ENCODE measurements at places on chromosomes 2 and 18.

- DNase-seq, result no peak
Measured at GRCh38 chr2:13968811-13969210, 663.7 kb upstream of the LRATD1 start.

GRCh38 chr2:146602383-146602782 lies 1242.4 kb upstream of the ACVR2A start:
- DNase-seq, result no peak

GRCh38 chr18:47752796-47753645 lies 177.4 kb downstream of the SMAD2 start:
- no peak for DNase-seq

DNA sequence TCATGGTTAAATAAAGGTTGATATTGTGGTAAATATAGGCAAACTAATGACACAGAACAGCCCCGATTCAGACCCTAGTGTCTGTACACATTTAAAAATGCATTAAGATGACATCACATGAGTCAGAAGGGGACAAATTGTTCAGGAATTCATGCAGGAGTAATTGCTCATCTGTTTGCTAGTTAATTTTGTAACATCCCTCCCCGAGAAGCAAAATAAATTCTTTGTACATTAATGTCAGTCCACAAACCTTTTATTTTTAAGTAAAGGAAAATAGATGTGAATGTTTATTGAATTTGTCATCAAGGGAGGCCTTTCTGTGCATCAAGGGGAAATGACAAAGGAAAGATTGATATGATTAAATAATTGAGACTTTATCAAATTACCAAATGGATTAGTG lies 69.9 kb downstream of the SH3BP4 start:
- no peak for DNase-seq

GRCh38 chr2:123732563-123732962 lies 292.5 kb upstream of the CNTNAP5 start:
- DNase-seq, result no peak

- DNase-seq, result peak; percentile 88
Measured at GRCh38 chr2:88627856-88628570, 749 bp upstream of the EIF2AK3 start.

GRCh38 chr2:68909793-68910674 lies 38.8 kb upstream of the BMP10 start:
- DNase-seq, result peak; percentile 85

DNA sequence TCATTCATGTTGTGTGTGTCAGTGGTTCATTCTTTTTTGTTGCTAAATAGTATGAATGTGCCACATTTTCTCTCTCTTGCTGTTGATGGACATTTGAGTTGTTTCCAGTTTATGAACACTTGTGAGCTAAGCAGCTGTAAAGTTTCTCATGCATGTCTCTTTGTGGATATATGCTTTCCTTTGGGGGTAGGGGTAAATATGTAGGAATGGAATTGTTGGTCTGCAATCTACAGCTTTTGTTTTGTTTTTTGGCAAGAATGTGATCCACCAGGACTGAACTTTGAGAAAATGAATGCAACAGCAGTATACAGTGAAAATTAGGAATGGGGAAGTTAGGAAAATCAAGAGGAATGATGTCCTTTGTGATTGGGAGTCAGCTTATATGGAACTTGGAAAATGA lies 226.3 kb downstream of the CDCA7 start:
- DNase-seq, result no peak

DNA sequence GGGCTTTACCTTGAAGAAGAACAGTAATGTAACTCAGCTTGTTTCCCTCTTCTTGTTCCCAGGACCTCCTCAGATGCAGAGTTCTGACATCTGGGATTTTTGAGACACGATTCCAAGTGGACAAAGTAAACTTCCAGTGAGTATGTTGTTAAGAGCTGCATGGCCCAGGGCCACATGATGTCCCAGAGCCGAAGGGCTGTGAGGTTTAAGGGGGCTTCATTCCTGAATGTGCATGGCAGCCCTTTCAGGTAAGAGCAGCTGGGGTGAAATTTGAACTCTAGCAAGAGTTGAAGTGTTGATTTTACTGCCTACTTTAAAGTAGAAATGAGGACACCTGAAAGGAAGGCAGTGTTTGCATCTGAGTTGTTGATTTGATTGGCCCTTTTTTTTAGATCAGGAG lies 13.3 kb downstream of the CHMP1B start:
- no peak for DNase-seq

DNA sequence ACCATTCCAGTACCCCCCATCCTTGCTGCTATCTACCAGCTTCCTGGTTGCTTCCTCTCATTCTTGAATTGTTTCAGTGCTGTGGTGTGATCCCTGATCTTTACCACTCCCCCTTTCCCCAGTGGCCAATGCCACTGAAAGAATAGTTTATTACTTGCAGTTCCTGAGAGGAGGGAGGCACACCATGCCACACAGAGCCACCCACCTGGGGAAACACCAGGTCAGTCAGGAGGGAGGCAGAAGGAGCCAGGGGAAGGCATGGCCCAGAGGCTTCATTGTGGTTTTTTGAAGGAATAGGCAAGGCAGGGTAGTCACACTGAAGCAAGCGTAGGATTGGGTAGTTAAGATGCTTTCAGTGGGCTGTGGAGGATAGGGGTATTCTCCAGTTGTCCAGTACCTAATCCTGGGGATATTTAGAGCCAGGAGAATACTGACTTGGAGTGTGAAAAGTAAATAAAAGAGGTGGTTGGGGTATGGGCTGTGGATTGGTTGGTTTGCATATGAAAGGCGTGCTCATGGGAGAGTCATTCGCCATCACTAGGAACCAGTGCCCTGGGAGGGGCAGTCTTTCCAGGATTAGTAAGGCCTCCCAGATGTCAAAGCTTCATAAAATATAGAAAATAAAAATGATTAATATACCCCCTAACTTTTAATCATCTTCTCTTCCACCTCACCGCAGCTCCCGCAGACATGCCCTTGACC lies 6.7 kb upstream of the TMEM177 start:
- DNase-seq, result no peak

DNA sequence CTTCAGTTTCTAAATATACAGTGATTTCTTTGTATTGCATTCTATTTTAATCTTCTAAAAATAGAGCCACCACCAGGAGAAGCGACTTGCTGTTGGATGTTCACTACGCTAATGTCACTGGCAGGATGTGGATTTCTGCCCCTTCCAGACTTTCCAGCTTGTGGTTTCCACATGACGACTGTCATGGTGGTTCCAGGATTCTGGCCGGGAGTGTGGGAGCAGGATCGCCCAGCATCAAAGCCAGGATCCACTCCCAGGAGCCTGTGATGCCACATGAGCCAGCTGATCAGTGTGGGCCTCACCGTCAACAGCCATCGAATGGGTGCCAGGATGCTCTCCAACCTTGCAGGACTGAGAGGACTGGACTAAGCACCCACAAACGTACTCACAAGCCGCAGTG lies 148.8 kb downstream of the HDAC4 start:
- no peak for DNase-seq

GRCh38 chr2:107001551-107001950 lies 115.6 kb upstream of the ST6GAL2 start:
- DNase-seq, result no peak

DNA sequence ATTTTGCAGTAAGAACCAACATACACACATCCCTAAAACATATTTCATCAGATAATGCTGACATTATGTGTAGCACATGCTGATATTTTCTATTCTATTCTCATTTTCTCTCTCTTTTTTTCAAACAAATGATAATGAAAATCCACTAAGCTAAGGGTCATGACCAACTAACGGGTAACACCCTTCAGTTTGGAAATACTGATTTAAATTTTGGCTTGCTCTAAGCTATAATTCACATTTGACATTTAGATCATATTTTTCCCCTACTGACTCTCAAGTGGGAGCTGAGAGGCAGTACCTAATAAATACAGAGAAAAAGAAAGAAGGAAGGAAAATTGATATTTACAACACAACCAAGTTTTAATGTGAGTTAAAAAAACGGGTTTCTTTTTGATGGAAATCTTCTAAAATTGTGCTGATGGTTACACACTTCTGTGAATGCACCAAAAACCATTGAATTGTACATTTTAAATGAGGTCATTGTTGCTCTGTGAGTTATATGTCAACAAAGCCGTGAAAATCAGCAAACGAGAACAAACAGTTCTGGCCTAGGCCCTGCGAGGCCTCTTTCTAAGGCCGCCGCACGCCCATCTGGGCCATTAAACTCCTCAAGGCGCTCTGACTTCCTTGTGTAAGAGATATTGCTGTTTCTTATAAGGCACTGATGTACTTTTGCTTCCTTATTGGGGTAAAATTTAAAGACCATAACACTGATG lies 124.2 kb downstream of the GALR1 start:
- no peak for DNase-seq

GRCh38 chr2:71066856-71067255 lies 1.6 kb upstream of the NAGK start:
- DNase-seq, result no peak

GRCh38 chr2:102618452-102619413 lies 620 bp upstream of the SLC9A2 start:
- peak; percentile 7 for DNase-seq

GRCh38 chr18:58264075-58264474 lies 220.0 kb downstream of the NEDD4L start:
- no peak for DNase-seq

DNA sequence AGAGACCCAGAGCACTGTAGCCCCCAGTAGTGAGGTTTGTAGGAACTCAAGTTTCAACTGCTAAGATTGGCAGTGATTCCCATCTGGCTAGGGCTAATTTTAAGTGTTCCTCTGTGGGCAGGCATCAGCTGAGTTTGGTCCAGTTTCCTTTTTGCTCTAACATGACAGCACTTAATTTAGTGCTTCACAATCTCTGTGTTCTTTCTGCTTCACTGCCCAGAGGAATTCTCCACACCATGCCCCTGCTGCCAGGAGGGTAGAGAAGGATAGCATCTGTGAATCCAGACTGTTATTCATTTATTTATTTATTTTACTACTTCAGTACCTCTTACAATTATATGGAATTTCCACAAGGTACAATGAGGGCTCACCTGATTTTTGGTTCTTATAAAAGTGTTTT lies 549.9 kb upstream of the FSIP2 start:
- no peak for DNase-seq

DNA sequence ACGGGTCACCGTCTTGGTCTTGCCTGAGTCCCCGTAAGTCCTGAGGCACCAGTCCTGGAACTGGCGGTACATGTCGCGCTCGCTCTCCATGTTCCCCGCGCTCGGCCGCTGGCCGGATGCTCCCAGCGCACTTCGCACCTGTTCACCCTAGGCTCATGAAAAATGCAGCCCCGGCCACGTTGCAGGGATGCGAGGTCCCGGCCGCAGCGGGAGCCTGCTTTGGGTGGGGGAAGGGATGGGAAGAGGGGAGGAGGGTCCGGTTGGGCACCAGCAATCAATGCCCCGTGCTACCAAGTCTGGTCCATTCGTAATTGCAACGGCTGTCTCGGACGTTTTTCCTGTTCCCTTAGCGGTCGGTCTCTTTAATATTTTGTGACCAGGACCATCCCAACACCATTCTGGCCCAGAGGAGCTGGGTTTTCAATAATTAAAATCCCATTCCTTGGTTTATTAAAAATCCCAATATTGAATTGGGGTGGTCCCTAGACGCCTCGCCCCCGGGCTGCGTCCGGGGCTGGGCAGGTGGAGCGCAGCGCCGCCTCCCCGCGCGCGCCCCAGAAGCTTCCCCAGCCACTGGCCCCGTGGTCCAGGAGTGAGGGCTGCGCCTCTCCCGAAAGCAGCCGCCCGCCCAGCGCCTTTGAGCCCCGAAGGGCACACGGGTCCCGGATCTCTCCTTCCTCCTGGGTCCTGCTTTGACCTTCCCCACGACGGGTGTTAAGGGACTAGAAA lies 1.4 kb downstream of the NOL4 start:
- DNase-seq, result no peak

- no peak for DNase-seq
Measured at GRCh38 chr2:100070078-100070477, 72.3 kb downstream of the AFF3 start.

- peak; percentile 60 for DNase-seq
Measured at GRCh38 chr2:121356058-121356640, 71.1 kb upstream of the TFCP2L1 start.

DNA sequence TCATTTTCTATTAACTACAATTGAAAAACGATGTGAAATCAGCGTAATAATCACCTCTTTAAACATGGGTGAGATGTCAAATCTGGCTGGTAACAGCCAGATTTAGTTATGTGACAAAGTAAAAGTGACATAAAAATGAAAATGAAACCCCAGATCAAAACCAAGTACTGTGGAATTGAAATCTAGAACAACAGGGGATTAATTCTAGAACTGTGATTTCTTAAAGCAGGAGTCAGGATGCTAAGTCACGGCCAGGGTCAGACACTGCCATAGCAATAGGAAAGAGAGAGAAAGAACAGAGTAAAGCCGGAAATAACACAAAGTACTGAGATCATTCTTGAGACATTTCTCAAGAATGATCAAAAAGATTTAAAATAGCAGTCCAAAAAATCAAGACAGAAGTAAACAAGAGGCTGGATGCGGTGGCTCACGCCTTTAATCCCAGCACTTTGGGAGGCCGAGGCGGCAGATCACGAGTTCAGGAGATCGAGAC lies 1183.7 kb upstream of the NXPH2 start:
- DNase-seq, result no peak

DNA sequence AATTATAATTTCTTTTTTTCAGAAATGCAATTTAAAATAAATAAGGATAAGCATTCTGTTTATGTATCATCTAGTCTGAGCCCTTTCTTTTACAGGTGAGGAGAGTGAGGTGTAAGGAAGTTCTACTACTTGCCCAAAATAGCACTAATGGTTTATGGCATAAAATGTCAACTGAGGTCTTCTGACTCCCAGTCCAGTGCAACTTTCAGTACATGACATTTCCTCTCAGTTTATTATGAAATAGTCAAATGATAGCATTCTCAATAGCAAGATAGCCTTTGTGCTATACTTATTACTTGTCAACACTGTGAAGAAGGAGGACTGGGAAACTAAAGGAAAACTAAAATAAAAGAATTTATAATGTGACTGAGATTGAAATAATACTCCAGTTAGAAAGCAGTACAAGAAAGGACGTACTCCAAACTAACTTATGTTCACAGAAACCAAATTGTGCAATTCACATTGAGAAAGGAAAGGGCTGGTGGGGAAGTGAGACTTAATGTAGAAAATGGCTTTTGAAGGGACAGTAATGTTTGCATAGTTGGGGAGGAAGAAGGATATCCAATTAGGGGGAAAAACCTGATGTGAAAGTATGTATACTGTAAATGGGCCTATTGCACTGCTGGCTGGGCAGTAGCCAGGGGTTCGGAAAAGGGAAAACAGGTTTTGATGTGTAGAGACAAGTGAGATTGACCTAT lies 166.7 kb upstream of the ZEB2 start:
- DNase-seq, result peak; percentile 73

DNA sequence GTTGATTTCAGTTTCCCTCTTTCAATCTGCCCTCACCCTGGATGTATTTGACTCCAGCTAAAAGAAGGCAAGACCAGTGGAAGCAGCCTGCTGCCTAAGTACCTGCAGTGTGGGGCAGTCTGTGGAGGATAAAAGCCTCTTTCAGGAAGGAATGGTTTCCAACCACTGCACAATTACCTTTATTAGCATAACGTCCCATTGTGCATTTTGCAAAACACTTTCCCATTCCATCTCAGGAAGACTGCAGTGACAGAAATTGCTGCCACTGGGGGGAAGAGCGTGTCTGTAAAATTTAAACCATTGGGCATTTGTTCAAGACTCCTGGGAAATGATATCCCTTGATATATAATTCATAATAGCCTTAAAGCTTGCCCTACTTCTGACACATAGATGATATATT lies 26.2 kb downstream of the CYRIA start:
- no peak for DNase-seq
